Esophagus squamous epithelium (tissue), 5 donors: ENCODE measurements at places on chromosomes 1 and 21.

DNA sequence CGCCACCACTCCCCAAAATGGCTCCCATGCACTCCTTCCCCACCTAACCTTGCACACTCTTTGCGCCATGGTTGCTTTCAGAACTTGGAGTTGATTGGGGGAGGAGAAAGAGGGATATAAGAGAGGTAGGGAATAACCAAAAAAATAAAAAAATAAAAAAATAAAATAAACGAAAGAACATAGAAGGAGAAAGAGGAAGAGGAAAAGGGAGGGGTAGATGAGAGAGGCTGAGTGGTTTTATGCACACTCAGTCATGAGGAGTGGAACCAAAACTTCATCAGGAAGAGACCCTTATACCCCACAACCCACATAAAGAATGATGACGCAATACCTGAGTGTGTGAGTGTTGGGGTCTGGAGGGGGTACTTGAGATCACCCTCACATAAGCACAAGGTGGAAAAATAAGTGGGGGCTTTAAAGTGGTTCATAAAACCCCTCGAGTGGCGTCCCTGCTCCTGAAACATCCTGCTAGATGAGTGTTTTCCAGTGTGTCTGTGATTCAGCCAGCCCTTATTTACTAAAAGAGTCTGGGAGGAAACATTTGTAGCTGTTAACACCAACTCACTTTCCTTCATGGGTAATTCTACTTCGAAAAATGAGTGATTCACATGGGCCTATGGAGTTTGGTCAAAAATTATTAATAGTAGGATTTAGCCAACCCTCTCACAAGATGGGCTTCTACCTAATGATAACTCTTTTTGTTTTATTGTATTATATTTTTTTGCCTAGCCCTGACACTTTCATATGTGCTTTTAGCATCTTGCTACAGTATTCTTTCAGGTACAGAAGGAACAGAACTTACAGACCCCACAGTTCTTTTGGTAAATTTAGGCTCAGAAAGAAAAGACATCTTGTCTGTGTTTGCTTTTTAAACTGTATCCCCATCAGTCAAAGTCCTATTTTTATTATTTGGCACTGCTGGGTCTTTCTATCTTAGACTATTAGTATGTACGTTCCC lies 5.2 kb downstream of the SLAMF1 start:
- DNase-seq = no peak

GRCh38 chr1:209822706-209823105 lies 5.1 kb upstream of the UTP25 start:
- DNase-seq = no peak

- DNase-seq = no peak
Observed at GRCh38 chr1:93442741-93443140, 5.2 kb upstream of the FNBP1L start.

DNA sequence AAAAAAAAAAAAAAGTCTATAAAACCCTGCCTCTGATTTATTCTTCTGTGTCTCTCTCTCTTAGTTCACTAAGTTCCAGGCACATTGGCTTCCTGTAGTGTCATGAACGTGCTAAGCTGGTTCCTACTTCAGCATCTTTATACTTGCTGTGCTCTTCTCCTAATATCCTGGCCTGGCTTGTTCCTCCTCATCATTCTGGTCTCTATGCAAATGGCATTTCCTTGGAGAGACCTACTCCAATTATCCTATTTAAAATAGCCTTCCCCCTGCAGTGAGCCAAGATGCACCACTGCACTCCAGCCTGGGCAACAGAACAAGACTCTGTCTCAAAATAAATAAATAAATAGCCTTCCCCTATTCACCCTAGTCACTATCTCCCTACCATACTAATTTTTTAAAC lies 9.7 kb upstream of the CLCC1 start:
- DNase-seq = no peak

GRCh38 chr1:85375493-85375892 lies 89.5 kb downstream of the DDAH1 start:
- DNase-seq = no peak

DNA sequence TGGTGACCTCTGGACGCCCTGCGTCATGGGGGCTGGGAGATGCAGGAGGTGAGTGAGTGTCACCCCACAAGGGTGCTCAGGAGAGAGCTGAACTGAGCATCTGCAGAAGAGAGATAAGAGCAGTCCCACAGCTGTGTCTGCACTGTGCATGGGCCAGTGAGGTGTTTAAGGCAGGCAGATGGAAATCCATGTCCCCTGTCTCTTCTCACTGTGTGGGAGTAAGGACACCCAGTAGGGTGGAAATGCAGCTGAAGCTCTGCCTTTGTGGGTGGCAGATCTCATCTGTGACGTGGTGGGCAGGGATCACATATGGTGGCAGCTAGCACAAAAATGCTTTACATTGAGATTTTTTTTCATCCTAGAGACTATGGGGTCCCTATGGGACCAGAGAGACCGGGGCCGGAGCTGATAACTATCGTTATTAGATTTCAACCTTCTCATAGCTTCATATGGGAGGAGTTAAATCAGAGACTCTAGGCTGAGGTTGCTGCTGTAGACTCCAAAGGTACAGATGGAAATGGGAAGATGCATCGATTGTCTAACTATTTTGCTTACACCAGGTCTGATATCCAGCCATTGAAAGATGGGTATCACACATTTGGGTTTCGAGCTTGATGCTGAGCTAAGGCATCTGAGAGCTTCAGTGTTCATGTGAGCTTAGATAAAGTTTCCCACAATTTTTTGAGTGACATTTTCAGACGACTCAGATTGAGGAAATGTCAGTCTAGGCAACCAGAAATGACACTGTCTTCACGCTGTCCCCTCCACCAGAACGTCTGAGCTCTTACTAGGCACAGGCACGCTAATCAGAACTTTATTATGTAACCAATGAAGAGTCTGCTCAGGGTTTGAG lies 65.3 kb upstream of the PSEN2 start:
- DNase-seq = no peak

GRCh38 chr1:34697818-34698217 lies 57.0 kb upstream of the GJB5 start:
- DNase-seq = no peak

GRCh38 chr1:191206513-191207207 lies 729.0 kb upstream of the BRINP3 start:
- no peak for DNase-seq

GRCh38 chr1:15406614-15407559 lies 2.8 kb upstream of the EFHD2 start:
- no peak for DNase-seq

DNA sequence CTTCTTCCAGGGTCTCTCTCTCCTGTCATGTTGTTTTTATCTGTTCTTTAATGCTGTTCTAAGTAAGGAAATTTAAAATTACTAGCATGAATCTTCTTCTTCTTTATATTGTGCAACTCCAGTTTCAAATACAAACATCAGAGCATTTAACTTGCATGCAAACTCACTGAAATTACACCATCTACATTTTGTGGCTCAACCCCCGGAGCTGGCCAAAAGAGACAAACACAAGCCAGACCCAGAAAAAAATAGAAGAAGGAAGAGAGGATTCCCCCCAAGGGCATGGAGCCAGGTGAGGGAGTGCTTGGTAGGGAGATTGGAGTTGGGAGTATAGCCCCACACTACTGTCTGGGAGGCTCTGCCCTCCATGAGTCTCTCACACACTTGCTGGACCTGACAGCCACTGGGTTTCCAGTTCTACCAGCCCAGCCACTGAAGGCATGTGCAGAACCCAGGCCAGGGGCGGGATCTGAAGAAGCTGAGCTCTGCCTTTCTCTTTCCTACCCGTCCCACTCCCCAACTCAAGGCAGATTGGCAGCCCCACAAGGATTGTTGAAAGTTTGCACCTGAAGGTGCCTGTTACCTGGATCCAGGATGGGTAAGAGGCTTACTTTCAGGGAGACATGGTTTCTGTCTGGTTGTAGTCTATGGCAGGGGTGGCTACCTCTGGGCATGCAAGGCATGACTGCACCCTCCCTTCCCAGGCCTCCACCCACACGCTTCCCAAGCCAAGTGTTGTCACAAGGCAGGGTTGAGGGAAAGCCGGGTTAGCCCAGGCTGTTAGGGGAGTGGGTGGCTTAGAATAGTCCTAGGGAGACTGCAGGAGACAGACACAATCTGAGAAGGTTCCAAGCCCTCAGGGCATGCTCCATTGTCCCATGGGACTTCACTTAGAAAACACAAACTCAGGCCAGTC lies 297.2 kb downstream of the TGFB2 start:
- no peak for DNase-seq

DNA sequence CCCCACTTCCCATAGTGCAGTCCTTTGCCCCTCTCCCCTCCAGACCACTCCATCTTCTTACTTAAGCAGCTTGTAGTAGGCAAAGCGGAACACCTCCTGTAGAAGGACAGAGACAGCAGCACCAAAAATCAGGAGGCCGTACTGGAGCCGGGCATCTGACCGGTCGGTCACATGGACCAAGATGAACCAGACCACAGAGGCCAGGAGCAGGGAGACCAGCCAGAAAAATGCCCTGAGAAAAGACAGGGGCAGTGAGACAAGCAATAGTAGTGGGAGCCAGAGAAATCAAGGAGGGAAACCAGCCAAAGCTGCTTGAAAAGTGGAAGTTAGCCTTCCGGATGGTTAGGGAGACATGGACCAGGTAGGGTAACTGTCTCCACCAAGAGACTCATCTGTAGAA lies 920 bp downstream of the APH1A start:
- no peak for DNase-seq

GRCh38 chr1:212127221-212127620 lies 91.7 kb downstream of the DTL start:
- DNase-seq = no peak

GRCh38 chr1:89910780-89911179 lies 84.1 kb upstream of the ZNF326 start:
- DNase-seq = no peak

- DNase-seq = no peak
Observed at GRCh38 chr1:234605399-234605982, 4.5 kb downstream of the IRF2BP2 start.

GRCh38 chr1:155472491-155473083 lies 90.0 kb downstream of the ASH1L start:
- no peak for DNase-seq
